GM20000 (cell line): ENCODE measurements at places on chromosomes 16 and 17.

DNA sequence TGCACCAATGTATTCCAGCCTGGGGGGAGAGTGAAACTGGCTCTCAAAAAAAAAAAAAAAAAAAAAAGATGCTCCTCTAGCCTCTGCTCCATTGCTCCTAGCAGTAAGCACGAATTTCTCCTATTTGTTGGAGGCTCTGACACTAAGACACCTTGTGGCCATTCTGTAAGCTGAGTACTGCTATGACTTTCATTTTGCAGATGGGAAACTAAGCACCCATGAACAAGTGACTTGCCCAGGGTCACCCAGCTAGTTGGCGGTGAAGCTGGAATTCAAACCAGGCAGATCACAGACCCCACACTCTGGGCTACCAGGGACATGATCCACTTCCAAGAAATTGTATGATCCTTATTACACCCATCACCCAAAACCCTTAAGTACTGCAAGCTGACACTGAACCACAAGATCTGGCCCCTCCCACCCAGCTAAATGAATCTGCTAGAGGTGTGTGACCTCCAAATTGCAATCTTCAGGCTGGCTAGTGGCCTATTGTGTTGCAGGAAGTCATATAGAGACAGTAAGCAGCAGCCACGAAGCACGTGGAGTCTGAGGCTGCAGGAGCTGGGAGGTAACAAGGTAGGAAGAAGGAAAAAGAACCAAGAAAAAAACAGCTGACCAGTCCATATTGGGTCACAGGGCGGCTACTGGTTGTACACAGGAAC, 209.4 kb downstream of the XYLT1 start:
- DNase-seq = peak; percentile 46

DNA sequence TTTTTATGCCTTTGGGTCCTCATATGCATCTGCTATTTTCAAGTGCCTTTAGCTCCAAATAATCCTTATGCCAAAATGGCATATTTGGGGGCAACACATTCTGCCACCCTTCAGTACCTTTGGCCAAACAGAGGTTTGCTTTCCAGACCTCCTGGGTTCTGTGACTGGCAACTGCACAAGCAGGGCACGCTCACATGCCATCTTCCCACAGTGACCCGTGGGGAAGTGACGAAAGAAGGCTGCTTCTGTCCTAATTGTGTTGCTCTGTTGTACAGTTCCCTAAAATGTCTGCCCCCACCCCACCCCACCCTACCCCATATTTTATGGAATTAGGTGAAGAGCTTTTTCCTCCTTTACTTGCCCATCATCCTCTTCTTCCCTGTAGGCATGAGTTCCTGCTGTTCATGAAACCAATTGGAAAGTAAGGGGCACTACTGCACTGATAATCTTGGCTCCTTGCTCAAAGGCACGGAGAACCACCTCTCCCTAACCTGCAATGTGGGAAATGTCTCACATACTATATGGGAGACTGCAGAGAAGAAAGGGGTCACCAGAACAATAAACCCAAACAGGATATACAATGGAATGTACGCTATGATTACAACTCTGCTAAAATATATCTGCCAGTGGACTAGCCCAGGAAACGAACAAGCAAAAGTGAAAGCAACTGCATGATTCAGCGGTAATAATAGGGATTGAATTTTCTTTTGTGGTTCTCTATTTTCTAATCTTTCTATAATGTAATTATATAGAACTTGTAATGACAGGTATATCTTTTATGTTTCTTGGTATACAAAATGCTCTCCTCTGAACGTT, 3.3 kb upstream of the SLFN12L start:
- DNase-seq = peak; percentile 30

DNA sequence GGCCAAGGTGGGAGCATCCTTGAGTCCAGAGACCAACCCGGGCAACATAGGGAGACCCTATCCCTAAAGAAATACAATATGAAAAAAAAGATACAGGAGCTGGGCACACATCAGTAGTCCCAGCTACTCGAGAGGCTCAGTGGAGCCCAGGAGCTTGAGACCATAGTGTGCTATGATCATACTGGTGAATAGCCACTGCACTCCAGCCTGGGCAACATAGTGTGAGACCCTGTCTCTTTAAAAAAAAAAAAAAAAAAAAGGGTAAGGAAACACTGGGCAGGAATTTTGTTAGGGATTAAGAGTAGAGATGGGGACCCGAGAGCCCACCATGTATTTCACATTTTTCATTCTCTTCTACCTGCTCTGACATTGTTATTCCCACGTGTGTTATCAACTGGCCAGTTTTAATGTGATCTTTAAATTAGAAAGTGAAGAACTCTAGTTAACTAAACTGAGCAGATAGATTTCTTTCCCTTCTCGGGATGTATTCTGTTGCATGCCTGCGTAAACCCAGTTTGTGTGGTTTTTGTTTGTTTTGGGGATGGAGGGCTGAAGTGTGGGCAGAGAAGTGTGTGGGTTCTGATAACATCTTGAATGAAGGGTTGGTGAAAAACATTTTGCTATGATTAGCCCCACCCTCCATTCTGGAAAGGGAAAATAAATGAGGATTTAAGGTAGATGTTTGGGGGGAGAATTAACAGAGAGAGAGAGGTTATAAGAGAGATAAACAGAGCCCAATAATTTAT, 17.2 kb upstream of the SNTB2 start:
- DNase-seq = no peak

- no peak for DNase-seq
These were observed 985.5 kb downstream of the CDH11 start for GRCh38 chr16:64136314-64136713.

DNA sequence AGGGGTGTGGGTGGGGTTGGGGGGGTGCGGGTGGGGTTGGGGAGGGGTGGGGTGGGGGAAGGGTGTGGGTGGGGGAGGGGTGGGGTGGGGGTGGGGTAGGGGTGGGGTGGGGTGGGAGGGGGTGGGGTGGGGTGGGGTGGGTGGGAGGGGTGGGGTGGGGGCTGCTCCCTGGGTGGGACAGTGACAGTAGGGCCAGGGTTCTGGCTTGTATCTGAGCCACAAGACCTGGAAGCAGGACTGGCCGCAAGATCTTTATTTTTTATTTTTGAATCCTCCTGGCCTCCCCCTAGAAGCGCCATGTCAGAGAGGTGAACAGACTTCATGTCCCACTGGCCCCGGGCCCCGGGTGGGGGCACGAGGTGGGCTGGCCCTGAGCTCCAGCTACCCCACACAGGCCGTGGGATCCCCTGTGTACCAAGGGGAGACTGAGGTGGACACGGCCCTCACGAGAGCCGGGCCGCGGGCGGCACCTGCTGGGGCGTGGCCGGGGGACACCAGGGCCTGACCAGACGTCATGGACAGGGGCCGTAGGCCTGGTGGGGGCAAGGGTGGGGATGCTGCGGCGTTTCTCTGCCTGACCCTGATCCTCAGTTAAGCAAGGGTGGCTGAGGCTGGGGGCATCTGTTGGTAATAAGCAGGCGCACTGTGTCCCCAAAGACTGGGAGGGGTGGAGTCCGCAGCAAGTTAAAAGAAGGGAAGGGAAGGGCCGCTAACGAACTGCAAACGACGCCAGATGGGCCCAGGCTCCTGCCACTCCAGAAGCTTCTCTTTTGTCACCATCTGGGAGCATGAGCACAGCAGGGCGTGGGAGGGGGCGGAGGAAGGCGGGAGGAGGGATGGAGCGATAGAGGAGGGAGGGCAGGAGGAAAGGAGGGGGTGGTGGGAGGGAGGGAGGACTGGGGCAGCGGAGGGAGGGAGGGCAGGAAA, 22.3 kb upstream of the PABPN1L start:
- no peak for DNase-seq

GRCh38 chr16:70747703-70748631, 53.0 kb downstream of the VAC14 start:
- DNase-seq = no peak

- no peak for DNase-seq
These were observed 285.2 kb downstream of the SEC14L1 start for GRCh38 chr17:77425791-77426641.

DNA sequence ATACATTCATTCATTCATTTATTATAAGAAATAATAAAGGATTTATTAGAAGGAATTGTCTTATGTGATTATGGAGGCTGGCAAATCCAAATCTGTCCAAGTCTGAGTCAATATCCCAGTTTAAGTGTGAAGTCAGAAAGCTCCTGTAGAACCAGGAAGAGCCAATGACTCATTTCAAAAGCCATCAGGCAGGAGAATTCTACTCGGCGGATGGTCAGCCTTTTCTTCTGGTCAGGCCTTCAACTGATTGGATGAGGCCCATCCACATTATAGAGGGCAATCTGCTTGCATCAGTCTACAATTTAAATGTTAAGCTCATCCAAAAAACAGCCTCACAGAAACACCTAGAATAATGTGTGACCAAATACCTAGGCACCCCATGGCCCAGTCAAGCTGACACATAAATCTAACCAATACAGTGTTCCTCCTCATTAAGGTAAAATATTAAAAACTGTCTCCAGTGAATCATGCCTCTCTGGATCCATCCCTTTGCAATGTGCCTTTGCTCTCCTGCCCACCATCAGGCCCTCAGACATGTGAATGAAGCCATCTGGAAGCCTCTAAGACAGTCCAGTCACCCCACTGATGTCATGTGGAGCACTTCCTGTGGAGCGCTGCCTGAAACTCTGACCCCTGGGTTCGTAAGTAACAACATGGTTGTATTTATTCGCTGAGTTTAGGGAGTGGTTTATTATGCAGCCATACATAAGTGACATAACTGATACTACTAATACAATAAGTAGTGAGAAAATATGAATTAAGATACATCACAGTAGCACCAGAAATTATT, 69.2 kb upstream of the WSB1 start:
- no peak for DNase-seq

- no peak for DNase-seq
These were observed 7.4 kb downstream of the ASGR2 start for GRCh38 chr17:7107012-7107754.

DNA sequence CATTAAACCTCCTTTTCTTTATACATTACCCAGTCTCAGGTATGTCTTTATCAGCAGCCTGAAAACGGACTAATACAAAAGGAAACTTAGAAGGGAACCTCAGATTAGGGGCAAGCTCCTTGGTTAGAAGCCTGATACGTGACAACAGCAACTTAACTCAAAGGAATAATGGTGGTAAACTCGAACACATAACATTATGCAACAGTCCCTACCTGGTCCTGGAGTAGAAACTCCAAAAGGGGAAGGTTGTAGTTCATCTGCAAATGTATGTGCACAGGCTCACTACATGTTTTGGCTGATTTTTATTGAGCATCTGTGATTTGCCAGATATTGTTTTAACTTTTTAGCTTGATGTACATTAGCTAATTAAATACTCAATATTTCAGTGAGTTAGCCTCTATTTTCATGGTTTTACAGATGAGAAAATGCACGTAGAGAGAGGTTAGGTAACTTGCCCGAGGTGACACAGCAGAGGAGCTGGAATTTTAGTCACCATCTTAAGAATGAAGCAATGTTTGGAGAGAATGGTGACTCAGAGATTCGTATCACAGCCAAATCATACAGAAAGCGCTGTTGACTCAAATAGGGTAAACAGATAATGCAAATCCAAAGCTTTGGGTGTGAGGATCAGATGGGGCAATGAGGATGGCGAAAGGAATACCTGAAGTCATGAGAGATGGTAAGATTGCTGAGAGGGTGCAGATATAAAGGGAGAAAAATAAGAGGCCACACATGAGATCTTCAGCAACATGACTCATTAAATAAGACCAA, 194.9 kb upstream of the RBFOX1 start:
- no peak for DNase-seq

DNA sequence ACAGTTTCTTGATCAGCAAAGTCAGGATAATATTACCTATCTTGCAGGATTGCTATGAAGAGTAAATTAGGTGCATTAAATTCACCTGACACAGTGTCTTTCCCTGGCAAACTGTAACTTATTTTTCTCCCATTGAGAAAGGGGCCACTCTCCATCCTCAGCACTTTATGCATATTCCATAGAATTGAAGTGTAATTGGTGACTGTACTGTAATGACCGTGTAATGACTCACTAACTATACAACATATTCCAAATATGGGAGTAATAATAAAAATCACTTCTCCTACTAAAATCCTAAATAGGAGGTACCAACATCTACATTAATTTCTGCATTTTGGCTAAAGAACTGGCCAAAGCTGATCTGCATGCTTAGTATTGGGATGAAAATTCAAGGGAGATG, 141.9 kb upstream of the NOG start:
- DNase-seq = no peak

GRCh38 chr17:28986714-28987655, 18.8 kb downstream of the SEZ6 start:
- DNase-seq = no peak

- DNase-seq = no peak
These were observed 116.7 kb downstream of the MSI2 start for GRCh38 chr17:57373048-57373447.

DNA sequence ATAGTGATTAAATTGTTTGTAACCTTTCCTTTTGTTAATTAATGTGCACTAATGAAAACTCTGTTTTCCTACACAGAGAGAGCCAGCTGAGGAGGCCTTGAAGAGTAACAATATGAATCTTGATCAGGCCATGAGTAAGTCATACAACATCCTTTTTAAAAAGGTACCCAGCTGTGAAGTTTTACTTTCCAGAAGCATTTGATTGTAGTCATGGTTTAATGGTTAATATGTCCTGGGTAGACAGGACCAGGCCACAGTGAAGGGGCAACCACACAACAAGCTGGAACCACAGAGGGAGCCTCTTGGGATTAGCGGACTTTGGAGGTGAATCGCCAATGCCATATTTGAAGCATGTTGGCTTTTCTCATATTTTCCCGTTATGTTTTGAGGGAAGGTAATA, 55.6 kb downstream of the TMC6 start:
- no peak for DNase-seq

GRCh38 chr17:74424117-74424516, 7.8 kb upstream of the GPRC5C start:
- DNase-seq = no peak

GRCh38 chr16:11799509-11800381, 2.7 kb upstream of the ZC3H7A start:
- no peak for DNase-seq

DNA sequence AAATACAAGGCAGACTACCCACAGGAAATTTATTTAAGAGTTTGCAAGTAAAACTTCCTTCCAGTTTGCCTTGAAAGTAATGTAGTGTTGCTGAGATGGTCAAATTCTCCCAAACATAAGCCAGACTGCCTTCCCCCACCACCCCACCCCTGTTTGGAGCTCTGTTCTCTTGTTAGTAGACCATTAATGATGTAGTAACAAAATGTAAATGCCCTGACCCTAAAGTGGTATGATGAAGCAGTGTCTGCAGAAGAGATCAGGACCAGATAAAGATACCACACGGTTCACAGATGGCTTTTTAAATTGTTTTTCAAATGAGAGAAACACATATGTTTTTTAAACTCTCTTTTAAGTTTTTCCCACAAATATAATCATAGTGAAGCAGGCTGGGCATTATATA, 136.4 kb upstream of the TMEM97 start:
- no peak for DNase-seq

GRCh38 chr16:79994418-79994817, 393.9 kb upstream of the MAF start:
- DNase-seq = no peak

GRCh38 chr17:35545150-35545549, 7.7 kb upstream of the SLFN12L start:
- DNase-seq = no peak

- DNase-seq = no peak
These were observed 88.4 kb downstream of the ZZEF1 start for GRCh38 chr17:4054446-4054845.
